ENCODE measurements at places on chromosomes 12 and 14. TPM values are rescaled to one million over a fixed set of nuclear protein-coding genes. Genes with fewer than 3 reads are reported as not detected.

CCDC177 gene
- total RNA-seq, result not detected

RBP5 gene
- not detected for total RNA-seq

- no peak for DNase-seq
Measured at GRCh38 chr14:98312006-98312405, 960.0 kb downstream of the BCL11B start.

DNA sequence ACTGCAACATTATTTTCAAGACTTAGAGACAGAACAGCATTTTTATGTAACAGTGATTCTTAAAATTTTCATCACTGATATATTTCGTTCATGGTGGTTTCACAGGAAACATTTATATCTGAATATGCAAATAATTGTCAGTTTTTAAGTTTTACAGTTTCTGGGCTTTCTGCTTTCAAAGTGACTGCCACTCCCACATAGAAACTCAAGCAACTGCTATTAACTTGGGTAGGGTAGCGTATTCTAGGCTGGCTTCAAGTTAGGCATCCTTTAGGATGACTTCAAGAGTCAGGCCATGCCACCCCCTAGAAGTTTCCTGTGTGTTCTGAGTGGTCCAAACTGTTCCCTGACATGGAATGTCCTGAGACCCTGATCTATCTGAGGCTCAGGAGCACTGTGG, 123.6 kb upstream of the TSPAN8 start:
- no peak for DNase-seq

DNA sequence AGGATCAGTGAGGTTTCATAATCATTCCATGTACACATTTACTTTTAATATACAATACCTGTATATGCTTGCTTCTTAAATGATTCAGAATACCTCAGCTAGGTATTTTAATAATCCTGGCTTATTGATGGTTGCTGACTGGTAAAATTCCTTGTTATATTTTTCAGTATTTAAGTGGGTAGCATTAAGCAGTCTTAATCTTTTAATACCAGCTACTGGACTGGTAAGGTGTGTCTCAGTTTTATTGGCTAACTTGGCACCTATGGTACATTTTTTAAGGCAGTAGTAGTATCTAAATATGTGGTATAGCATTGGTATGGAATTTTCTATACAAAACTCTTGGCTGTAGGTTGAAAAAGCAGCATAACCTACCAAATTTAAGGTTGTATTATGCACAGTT, 96.6 kb downstream of the RAD52 start:
- DNase-seq, result no peak

GRCh38 chr12:75905922-75906321, 125.7 kb downstream of the PHLDA1 start:
- no peak for DNase-seq

Measured in gastrocnemius medialis (tissue), 4 donors.